ENCODE measurements at places on chromosomes 2 and 18.

- no peak for DNase-seq
Observed at GRCh38 chr18:9772847-9773677, 65.0 kb downstream of the RAB31 start.

GRCh38 chr2:42862669-42863185 lies 70.3 kb upstream of the HAAO start:
- no peak for DNase-seq

GRCh38 chr2:10452312-10452711 lies 4.2 kb upstream of the ODC1 start:
- no peak for DNase-seq

DNA sequence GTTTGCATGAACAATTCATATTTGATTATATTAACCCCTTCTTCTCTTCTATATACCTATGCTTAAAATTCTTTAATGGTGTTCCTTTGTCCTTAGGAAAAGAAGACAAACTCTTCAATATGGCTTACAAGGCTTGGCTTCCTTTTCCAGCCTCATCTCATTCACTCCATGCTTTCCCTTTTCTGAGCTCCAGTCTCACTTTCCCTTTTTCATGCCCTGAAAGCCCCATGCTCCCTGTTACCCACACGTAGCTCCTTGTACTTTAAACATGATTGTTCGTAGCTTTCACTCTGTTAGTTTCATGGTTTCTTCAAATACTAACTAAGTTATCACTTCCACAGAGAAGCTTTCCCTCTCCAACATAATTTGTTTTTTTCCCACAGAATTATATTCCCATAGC lies 161.3 kb downstream of the UBE2E3 start:
- DNase-seq: no peak

- no peak for DNase-seq
Observed at GRCh38 chr18:57164401-57164800, 17.5 kb downstream of the BOD1L2 start.

- DNase-seq: no peak
Observed at GRCh38 chr18:1522249-1522615, 617.6 kb downstream of the ADCYAP1 start.

DNA sequence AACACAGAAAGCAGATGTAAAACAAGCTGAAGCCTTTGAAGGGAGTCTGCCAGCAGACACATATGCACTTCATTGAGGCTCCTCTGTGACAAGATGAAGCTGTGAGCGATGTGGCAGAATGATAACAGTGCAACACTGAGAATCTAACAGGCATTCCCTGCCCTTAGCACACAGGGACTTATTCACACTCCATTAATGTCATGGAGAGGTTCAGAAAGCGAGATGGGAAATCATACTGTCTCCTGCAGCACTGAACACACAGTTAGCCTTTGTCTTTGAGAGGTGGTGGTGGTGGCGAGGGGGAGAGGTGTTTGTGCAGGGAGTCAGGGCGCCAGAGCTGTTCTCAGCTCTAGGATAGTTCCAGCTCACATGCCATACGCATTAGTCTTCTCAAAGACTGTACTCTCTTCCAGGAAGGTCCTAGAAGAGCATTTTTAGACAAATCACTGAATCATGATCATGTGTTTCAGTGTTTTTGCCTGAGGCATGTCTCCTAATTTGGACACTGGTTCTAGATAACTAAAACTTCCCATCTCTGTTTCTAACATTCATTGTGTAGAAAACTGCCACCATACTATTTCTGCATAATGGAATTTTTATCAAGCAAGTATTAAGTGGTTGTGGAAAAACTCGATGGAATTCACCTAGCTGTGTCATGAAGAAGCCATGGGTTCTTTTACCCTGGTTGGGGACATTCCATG lies 93.5 kb upstream of the ITGB6 start:
- DNase-seq: no peak

- no peak for DNase-seq
Observed at GRCh38 chr18:7202169-7202568, 28.7 kb upstream of the LRRC30 start.

DNA sequence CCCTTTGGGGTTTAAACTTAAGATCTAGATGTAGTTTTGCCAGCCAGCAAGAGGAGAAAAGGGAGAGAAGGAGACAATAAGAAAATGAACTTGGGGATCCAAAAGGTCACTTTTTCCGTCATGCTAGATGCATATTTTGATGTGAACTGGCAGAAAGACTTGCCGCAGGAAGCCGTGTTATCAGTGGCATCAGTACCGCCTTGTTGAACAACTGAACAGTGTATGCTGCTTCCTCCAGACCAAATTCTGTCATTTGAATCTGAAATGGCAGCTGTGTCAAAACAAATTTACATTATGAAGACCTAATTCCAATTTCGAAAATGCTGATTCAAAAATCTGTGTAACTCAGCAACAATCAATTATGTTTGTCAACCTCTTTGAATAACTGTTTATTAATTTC lies 42.1 kb downstream of the TMEM200C start:
- no peak for DNase-seq

DNA sequence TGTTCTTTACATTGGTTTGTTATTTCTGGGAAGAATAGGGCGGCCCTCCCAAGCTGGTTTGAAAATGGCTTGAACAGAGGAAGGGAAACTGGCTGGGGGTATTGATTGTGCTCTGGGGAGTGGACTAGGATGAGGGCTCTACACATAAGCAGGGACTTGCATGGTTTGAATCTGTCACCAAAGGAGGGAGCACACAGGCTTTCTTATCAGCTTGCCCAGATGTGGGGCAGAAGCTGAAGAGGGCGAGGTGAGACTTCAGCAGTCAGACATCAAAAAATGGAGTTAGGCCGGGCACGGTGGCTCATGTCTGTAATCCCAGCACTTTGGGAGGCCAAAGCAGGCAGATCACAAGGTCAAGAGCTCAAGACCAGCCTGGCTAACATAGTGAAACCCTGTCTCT lies 7.2 kb upstream of the RAB12 start:
- no peak for DNase-seq

GRCh38 chr2:196967116-196967515 lies 40.6 kb upstream of the PGAP1 start:
- DNase-seq: no peak

- no peak for DNase-seq
Observed at GRCh38 chr2:181828122-181828705, 63.3 kb upstream of the ITPRID2 start.

Measured in pulmonary artery endothelial cell (primary cell).